ENCODE measurements at places on chromosomes 2 and 18.

- DNase-seq = no peak
These were observed 94.3 kb downstream of the ZFP36L2 start for GRCh38 chr2:43131890-43132682.

- DNase-seq = no peak
These were observed 106.8 kb downstream of the SLC39A10 start for GRCh38 chr2:195763866-195764265.

GRCh38 chr2:191276792-191277465 is 31.7 kb downstream of the MYO1B start:
- no peak for DNase-seq

DNA sequence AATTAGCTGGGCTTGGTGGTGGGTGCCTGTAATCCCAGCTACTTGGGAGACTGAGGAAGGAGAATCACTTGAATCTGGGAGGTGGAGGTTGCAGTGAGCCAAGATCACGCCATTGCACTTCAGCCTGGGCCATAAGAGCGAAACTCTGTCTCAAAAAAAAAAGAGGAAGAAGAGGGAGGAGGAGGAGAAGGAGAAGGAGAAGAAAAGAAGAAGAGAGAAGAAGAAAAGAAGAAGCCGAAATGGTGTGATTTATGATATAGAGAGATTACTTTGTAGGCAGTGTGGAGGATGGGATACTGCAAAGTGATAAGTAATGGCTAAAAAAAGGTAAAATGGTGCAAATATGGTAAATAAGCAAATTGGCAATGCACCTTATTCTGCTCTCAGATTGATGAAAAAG is 25.1 kb downstream of the THNSL2 start:
- no peak for DNase-seq

GRCh38 chr2:142870526-142870925 is 6.9 kb upstream of the KYNU start:
- DNase-seq = no peak

GRCh38 chr2:27320958-27321543 is 1.8 kb downstream of the MPV17 start:
- DNase-seq = peak; percentile 90

DNA sequence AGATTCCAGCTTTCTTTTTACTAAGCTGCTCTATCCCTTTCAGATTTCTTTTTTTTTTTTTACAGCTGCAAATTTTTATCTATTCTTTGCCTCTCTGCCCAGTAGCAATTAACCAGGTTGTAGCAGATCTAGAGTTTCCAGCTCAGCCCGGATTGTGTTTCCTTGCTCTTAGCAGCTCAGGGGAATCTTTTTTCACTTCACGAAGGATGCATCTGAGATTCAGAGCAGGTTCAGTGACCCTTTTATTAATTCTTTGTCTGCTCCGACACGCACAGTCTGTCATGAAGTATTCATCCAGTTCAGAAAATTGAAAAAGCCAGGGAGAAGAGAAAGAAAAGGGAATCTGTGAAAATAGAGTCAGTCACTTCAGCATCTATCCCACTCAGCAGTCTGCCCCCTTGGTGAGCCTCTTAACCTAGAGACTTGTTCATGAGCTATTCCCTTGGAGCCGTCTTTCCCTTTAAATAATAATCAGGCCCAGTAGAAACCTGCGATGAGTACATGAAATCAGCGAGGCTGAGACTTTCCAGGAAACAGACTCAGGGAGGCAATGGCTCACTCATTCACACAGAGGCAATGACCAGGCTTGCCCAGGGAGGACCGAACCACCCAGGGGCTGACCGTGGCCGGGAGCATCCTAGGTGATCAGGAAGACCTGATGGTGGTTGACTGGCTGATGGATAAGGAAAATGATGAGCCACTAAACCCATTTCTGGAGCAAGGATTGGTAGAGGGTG is 103.4 kb upstream of the ITGA6 start:
- no peak for DNase-seq

DNA sequence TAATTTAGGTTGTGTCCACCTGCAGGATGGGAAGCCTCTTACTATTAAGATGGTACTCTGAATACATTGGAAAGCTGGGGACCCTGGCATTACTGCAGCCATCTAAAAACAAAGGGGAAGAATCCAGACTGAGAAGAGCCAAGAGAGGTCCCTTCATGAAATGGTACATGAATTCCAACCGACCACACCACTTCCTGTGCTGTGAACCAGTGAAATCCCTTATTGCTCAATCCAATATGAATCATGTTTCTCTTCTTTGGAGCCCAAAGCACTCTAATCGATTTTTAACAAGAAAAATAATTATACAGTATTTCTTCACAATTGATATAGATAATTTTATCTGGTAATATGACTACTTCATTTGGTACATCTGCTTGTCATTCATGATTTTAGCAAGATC is 479.7 kb upstream of the RAB6C start:
- DNase-seq = no peak

- DNase-seq = no peak
These were observed 35.6 kb upstream of the FEZ2 start for GRCh38 chr2:36633470-36634092.

GRCh38 chr2:148614322-148615049 is 30.1 kb upstream of the EPC2 start:
- DNase-seq = peak; percentile 68

DNA sequence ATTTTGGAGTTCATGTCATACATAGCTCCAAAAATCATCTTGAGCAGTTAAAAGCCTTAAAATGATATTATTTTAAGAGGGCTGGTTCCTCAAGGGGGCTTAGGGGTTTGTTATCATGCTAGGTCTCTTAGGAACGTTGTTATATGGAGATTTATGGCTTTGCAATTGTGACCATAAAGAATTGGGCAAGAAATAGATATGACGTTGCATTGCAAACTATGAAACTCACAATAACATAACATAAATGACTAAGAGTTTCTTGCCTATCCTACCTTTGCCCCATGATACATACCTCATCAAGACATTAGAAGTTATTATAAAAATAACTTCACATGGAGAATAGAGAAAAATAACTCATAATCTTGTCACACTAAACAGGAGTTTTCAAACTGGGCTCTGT is 206.4 kb upstream of the SESTD1 start:
- DNase-seq = no peak

DNA sequence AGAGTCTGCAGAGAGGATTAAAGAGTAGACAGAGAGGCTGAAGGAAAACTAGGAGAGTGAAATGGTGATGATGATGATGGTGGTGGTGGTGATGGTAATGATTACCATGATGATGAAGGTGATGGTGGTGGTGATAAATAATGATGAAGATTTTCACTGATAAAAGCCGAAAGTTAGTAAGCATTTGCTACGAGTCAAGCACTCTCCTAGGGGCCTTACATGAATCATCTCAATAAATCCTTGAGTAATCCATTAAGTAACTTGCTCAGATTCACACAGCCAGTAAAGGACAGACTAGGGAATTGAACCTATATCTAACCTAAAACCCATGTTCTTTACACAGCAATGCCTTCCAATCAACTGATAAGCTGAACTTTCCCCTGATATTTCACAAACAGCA is 106.7 kb upstream of the PGAP1 start:
- no peak for DNase-seq

All from Calu3 (cell line).